Stimulated activated CD8-positive, alpha-beta memory T cell treated with anti-CD3 and anti-CD28 coated beads, Interleukin-4, amount 100 ng/mL, for 1 hour (primary cell): ENCODE measurements at places on chromosomes 7 and 10.

GRCh38 chr7:78760620-78761355, 692.7 kb downstream of the MAGI2 start:
- no peak for DNase-seq

DNA sequence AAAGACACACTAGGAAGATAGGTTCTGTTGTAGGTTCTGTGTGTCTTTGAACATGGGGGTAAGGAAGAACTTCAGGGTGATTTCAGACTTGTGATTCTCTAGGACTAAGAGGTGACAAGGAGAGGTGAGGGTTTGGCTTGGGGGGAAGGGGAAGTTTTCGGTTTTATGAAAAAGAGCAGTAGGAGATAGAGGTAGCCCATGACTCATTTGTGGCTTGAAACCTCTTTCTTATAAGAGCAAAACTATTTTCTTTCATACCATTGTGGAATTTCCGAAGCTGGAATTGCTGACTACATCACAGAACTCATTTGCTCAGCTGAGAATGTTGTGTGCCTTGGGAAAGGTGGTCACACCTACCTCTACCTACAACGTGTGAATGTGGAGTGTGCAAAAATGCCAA, 39.6 kb upstream of the IKZF1 start:
- DNase-seq = no peak

- no peak for DNase-seq
Observed at GRCh38 chr10:130359711-130360110, 223.5 kb downstream of the GLRX3 start.

GRCh38 chr7:150357270-150357669, 11.4 kb upstream of the REPIN1 start:
- DNase-seq = no peak

GRCh38 chr10:112351146-112351545, 22.8 kb upstream of the ACSL5 start:
- DNase-seq = no peak

DNA sequence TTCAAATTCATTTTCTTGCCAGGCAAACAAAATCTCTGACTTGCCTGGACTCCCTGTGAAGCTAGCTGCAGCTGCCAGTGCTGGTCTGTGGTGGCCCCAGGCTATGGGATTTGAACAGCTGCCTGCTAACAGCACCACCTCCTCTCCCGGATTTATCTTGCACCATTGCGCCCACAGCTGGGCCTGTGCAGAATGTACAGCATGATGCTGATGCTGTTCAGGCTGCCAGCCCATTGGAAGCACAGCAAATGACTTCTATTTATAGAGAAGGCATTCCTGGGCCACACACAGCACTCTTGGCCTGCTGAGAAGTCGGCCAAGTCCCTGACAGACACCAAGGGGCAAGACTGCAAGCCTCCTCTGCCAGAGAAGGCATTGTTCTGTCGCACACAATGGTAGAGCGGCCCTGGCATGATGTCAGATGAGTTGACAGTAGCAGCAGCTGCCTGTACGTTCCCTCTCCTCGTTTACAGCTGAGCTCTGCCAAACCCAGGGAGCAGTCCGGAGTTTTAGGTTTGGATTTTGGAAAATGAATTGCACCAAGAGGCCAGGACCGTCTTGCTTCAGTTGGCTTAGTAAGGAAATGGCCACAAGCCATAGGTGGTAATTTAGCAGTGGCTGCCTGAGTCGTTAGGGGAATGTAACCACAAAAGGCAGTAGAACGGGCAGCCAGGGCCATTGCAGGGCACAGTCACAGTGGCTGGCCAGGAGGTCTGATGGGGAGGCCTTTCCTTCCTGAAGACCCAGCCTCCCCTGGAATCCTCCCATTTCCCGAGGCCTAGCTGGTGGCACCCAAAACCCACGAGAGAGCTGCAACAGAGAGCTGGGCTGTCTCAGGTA, 38.5 kb downstream of the MTURN start:
- DNase-seq = no peak

DNA sequence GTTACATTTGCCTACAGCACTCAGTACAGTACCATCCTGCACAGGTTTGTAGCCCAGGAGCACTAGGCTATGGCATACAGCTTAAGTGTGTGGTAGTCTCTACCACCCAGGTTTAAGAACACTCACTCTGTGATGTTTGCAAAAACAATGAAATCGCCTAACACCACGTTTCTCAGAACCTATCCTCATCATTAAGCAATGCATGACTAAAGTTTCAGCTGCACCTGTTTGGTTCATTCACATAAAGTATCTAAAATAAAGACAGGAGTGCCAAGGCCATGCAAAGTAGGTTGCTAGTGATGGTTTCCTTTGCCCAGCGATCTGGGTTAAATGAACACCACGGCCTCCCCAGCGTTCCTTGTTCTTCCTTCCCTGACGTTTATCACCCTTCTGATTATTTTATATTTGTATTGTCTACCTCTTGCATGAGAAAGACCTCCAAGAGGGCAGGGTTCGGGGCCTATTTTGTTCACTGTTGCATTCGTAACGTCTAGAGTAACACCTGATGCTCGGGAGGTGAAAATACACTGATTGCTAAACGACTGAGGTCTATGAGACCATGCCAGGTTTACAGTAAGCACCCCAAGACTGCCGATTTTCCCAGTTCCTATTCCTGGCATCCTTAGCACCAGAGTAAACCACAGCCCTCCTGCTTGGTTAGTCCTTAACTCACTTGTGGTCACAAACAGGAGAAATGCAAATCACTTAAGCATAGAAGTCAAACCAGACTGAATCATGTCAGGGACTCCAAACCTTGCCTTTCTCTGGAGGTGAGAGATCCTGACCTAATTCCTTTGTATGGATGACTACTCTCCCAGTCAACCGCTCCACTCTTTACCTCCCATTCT, 204.1 kb upstream of the NFE2L3 start:
- no peak for DNase-seq

- DNase-seq = no peak
Observed at GRCh38 chr10:59757966-59758365, 4.7 kb upstream of the MRLN start.

GRCh38 chr10:44859546-44860285, 51.4 kb upstream of the TMEM72 start:
- DNase-seq = no peak

GRCh38 chr7:118245267-118246040, 20.9 kb downstream of the ANKRD7 start:
- DNase-seq = no peak

DNA sequence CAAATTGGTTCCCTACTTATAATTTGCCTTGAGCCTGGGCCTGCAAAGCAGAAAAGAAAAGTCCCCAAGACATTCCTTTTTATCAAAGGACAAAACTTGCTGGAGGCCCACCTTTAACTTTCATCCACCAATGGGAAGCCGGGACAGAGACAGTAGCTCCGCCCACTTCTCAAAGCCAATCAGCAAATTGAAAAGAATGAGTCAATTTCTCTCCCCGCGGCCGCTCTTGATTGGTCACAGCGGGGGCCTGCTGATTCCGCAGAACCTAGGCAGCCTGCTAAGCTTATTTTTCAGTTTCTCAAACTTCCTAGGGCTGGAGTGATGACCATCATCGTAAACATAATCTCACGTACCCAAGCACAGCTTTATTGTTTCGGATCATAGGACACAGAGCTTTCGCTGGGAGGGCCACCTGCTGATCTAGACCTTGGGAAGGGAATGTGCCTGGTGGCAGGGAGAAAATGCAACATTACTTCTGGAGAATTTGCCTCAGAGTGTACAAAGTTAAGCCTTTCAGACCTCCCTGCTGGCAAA, at the start of gene SLC13A4:
TSS of gene SLC13A4 (minus strand) at position 51 of the 534 bp plus-strand sequence. CDS start 690 bp downstream, outside the sequence.
- DNase-seq = no peak

DNA sequence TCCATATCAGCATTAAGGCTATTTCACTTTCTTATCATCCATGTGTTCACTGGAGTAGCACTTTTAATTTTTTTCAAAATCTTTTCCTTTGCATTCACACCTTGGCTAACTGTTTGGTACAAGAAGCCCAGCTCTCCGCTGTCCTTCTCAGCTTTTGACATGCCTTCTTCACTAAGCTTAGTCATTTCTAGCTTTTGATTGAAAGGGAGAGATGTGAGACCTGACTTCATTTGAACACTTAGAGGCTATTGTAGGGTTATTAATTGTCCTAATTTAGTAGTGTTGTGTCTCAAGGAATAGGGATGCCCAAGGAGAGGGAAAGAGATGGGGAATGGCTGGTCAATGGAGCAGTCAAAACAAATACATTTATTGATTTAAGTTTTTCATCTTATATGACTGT, 350.0 kb downstream of the CXCL12 start:
- no peak for DNase-seq

DNA sequence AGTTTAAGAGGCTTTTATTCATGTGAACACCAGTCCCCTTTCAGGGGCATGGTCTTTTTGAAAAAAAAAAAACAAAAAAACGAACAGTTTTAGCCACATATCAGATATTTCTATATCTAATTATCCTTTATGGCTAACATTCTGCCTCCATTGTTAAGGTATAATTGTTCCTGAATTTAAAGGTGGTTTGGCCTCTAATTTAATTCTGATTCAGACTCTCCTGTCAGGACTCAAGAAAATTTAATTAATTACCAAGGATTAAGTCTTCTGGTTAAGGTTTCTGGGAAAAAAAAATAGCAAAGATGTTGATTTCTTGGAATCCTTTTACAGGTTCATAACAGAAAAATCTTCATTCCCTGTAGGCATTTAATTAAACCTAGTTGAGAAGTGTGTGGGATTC, 27.4 kb downstream of the COL1A2 start:
- no peak for DNase-seq
